RWPE2 (cell line): ENCODE measurements at places on chromosomes 2 and 18.
A peak's percentile ranks its signal among the peaks of the same experiment; 100 is the strongest.

DNA sequence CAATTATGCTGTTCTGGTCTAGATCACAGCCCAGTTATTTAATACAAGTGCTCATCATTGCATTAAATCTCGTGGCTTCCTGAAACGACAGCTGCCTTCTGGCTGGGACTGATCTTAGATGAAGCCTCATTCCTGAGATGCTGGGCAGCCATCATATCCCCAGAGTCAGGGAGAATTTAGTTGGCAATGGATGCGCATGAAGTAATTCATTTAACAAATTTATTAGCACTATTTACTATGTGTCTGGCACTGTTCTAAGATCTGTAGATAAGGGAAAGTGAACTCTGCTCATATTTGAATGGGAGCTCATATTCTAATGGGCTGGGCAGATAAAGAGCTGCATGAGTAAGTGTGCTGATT, 244.7 kb downstream of the KCNS3 start:
- DNase-seq, result no peak

- peak; percentile 88 for DNase-seq
These were observed at the start of gene MALT1 for GRCh38 chr18:58671111-58671631. Gene MALT1, plus strand, starts transcription at chr18:58671465. Its CDS starts 179 bp downstream, at chr18:58671644.

GRCh38 chr2:122755281-122755780, 999.9 kb downstream of the TSN start:
- no peak for DNase-seq

GRCh38 chr2:179569831-179570233, 291.6 kb downstream of the ZNF385B start:
- DNase-seq, result no peak

GRCh38 chr2:37984589-37984988, 59.5 kb downstream of the RMDN2 start:
- no peak for DNase-seq

- DNase-seq, result no peak
These were observed 50.7 kb downstream of the GDF7 start for GRCh38 chr2:20717641-20718040.

DNA sequence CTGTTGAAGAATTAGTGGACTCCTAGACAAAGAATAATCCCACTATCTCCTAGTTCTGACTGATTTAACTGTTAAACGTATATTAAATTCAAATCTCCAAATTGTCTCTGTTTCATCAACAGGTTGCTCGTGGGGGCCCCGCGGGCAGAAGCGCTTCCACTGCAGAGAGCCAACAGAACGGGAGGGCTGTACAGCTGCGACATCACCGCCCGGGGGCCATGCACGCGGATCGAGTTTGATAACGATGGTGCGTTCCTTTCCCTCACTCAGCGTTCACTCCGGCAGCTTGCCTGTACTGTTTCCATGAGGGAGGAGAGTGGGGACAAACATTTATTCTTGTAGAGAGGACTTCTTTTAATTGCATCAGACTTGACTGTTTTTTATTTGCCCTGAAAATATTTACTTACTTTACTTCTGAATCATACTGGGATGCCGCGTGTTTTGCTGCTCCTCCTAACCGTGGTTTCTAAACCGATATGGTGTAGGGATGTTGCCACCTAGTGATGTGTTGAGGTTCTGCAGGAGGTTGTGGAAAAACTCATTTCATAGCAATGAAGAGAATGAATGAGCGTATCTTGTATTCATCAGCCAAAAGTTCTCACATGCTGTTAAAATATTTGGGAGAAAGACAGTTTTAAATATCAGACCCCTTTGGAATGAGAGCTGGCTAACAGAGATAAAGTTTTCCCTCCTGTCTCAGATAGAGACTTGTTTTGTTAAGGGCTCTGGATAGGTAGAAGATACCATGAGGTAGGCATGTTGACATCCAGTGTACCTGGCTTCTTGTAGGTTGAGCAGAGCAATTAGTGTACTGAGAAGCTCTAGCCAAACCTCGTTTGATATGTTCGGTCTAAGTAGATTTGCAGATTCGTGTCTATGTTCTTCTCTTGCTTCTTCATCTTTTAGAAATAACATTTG, 38.3 kb downstream of the ITGA6 start:
- no peak for DNase-seq

- DNase-seq, result no peak
These were observed 43.9 kb downstream of the TBC1D8 start for GRCh38 chr2:101107241-101107640.

DNA sequence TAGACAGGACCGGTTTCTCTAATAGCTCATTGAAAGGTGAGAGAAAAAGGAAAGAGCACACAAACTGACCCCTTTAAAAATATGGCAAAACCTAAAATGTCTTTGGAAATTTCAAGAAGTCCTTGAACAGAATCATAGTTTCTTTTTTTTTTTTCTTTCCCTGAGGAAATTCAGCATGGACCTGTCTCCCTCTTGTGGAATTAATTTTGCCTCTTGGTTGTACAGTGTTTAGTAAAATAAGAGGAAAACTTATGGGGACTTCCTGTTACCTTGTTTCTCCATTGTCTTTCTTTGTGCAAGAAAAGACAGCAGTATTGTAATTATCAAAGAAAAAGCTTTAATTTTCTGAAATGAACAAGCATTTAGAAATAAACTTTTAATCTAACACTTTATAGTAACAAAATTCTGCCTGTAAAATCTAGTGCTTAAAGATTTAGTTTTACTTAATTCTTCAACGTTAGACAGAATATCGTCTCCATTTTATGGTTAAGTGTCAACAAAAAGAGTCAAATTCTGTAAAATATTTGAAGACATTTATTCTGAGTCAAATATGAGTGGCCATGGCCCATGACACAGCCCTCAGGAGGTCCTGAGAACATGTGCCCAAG, 176.3 kb upstream of the NABP1 start:
- DNase-seq, result no peak

DNA sequence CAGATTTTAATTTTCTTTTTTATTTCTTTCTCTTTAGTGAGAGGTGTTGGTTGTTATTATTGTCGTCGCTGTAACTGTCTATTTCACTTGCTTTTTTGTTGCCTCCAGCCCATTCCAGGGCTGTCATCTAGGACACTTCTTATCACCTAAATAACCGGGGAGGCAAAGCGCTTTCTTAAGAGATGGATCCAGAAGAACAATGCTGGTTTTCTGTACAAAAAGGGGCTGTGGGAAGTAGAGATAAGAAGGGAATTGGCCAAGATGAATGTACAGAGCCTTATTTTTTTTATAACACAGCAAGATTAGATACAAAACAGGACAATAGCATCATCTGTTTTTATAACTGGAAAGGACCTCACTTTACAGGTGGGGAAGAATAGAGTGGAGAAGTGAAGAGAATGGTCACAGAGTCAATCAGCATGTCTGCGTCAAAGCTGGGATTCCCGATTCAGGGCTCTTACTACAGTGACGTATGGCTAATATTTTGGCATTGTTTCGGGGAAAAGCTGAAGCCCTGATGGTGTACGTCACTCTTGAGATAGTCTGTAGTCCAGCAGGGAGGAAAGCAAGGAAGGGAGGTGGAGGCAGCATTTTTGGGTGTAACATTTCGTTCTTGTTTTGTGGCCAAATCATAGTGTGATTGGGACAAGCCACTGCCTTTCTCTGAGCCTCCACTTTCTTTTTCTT, 23.2 kb downstream of the IL1B start:
- DNase-seq, result no peak

DNA sequence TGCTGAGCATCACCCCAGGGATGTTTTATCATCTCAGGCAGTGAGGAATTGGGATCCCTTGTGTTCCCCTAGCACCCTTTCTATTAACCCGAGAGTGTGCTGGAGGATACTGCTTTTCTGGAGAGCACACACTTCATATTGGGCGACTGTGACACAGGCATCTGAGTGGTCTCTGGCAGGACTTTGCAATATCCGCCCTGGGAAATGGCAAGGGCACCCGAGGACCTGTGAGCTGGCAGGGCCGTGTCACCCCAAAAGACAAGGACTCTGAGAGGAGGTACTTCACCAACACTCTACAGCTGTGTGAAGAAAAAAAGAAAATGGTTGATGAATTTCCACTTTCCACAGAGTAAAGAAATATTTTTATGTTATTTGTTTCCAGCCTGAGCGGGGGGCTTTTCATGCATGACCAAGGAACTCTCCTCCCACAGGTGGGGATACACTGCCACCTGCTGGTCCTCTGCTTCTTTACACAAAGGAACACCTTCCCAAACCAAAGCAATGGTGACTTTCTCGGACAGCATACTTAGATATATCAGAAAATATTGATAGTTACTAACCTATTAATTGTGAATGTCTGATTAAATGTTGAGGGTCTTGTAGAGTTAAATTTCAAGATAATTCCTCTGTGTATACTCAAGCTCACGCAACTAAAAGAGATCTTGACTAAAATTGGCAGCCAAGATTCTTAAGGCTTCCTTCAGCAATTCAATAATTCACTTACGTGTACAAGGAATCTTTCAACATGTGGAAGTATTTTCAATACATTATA, 45.9 kb upstream of the REG3G start:
- no peak for DNase-seq

DNA sequence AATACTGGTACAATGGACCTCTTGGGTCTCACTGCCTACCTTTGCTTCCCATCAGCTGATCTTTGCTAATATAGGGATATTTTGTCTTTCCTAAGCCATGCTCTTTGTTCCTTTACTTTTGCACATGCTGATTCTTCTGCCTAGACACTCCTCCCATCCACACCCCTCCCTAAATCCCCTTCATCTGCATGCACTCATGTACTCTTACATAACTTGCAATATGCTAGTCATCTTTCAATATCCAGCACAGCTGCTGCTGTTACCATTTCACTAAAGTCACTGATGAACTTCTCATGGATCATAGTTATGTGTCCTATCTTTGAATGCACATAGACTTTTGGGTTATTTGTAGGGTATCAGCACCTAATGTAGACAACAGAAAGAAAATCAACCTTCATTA, 18.5 kb upstream of the DTNA start:
- DNase-seq, result no peak

DNA sequence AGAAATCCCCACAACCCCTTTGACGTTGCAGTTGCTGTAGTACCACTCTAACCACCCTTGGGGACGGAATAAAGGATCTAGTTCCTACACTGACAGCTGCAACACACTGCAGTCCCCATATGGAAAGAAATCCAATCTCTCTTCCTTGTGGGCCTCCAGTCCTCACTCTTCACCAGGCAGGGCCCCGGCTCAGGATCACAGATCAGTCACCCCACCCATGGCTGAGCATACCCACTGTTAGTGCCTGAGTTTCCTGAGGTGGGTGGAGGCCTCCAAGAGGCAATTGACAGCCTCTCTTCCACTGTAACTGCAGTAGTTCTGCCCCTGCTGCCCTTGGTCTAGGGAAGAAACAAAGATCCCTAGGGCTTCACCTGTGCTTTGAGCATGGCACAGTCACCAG, 670.0 kb upstream of the CDH2 start:
- no peak for DNase-seq

- no peak for DNase-seq
These were observed 19.1 kb downstream of the LDLRAD4 start for GRCh38 chr18:13237641-13238040.

DNA sequence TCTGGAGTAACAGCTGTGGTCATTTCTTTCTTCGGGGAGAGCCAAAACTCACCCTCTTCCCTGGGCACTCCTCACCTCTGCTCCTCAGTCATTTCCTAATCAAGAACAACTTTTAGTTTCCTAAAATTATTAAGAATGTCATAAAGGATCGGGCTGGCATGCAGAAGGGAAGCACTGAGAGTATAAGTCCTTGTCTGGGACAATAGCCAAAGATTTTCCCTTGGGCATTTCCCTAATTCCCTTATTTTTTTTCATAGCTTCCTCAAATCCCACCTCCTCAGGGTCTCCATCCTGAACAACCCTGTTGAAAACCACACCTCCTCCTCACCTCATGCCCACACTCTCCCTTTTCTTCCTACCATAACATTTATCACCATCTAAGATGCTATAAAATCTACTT, 115.0 kb downstream of the MREG start:
- DNase-seq, result no peak

- DNase-seq, result no peak
These were observed 4.6 kb downstream of the PTGR3 start for GRCh38 chr18:75204269-75204731.

DNA sequence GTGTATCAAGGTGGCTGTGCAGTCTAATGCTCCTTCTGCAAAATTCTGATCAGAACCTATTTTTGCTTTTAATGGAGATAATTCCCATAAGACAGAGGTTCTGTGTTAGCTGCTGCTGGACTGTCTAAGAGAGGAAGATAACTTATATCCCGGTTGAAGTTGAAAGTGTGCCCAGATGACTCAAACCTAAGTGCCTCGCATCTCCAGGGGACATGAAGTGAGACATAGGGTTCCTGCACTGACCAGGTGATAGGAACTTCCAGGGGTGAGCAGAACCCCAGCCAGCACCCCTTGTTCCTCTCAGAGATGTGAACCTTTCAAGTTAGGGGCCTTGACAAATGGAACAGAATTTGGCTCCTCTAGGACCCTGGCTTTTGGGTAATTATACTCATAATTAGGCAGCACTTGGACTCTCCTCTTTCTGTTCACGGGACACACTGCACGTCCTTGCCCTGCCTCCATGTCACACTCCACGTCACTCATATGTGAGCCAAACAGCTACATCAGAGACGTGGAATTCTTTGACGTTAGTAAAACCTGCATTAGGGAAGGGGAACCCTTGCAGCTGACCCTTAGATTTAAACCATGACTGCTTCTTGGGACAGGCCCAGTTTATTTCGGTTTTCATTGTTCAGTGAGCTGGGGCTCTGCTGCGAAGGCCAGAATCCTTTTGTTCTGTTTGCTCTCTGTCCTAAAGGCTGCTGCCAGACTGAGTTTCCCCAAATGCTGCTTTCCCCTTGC, 104.5 kb upstream of the ALPP start:
- DNase-seq, result no peak

- no peak for DNase-seq
These were observed 46.6 kb downstream of the SMAD2 start for GRCh38 chr18:47883771-47884413.

DNA sequence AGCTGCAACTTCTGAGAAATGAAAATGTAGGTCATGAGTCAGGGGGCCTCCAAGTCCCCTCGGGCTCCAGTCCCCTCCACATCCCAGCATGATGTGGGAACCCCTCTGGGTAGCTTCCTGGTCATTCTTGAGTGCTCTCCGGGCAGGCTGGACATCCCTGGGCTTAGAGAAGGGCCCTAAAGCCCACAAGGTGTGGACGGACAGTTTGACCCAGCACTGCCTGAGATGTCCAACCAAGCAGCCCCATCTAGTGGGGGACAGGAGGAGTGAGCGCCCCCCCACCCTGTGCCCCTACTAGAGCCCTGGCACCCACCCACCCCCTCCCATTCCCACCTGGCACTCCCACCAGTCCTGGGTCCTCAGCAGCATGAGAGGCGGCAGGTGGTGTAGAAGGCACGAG, 46.0 kb downstream of the CYP27C1 start:
- no peak for DNase-seq

DNA sequence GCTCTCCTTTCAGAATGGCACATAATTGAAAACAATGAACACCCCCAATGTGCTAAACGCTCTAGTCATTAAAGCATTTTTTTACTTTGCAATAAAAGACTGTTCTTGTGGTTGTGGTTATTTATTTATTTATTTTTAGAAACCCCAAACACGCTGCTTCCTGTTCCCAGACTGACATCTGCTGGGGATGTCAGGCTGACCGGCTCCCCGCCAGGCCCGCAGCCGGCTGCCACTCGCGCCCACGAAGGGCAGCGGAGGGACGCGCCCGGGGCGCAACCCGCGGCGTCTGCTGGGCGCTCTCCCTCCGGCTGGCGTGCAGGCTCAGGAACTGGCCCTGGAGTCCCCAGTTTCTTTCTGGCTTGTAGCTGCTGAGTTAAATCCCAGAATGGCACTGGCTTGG, 83.1 kb upstream of the SP3 start:
- no peak for DNase-seq

GRCh38 chr2:52976143-52976949, 791.3 kb upstream of the CHAC2 start:
- DNase-seq, result no peak

GRCh38 chr2:39492095-39492590, 55.1 kb upstream of the MAP4K3 start:
- no peak for DNase-seq
